Right renal pelvis (tissue), 4 donors: ENCODE measurements at places on chromosomes 2 and 18.

DNA sequence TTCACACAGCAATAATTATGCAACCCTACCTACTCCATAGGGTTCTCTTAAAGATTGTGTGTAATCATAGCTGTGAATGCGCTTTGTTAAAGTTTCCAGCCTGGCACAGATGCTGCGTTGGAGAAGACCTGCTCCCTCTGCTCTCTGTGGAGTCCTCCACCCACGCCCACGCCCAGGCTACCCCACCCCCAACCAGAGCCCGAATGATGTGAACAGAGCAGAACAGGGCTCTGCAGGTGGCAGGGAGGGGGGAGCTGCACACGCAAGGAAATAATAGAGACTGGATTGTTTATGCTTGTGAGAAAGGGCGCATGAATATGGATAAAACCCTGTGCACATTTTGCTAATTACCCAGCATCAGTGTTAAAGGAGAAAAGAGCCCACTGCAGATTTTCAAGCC lies 447.5 kb downstream of the BCL11A start:
- DNase-seq: no peak

- DNase-seq: no peak
These were observed 940 bp upstream of the BOLA3 start for GRCh38 chr2:74148457-74149246.

DNA sequence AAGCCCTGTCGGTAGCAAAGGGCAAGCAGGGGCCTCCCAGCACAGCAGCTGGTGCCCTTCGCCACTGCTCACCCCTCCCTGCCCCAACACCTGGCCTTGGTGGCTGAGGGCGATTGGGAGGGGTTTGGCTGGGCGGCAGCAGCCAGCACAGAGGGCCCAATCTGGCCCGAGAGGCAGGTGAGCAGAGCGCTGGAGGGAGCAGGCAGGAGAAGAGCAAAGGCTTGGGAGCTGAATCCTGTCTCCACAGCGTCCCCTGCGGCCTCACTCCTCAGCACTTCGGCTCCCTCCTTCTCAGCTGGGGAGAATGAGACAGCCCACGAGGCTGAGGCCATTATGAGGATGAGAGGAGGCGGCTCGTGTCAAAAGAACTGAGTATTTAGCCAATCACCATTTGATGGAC lies 74.9 kb upstream of the TAF1B start:
- DNase-seq: no peak

- no peak for DNase-seq
These were observed 42.8 kb downstream of the METTL8 start for GRCh38 chr2:171390941-171391516.

DNA sequence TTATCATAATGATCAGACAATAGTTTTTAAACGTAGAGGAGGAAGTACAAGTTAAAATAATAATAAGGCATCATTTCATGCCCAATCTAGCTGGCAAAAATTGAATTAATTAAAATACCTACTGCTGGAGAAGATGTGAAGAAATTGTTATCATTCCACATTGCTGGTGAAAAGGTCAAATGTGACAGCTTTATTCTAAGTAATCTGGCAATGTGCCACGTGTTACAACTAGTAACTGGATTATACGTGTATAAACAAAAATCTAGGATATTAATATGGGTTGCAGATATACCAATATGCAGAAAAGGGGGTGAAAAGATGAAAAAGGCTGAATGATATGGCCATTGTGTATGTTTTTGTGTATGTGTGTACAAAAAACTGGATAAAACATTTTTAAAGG lies 32.4 kb downstream of the SMAD2 start:
- no peak for DNase-seq

DNA sequence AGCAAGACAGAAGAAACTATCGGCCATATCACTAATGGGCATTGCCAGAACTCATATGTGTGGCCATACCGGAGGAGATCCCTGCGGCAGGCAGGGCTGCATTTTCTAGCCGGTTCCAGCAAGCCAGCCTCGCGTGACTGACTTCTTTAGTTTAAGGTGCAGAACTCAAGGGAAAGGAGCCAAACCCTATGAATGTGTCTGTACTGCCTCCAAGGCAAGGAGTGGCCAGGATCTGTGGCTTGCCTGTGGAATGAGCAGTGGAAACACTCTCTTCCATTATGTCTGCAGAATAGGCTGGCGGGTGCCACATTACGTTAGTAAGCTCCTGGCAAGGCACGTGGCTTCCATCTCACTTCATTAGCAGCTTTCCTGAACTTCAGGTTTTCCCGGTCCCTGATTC lies 137.6 kb downstream of the ATL2 start:
- no peak for DNase-seq
